WTC11 (cell line): ENCODE measurements at places on chromosomes 5 and 9. TPM values are rescaled to one million over a fixed set of nuclear protein-coding genes. Genes with fewer than 3 reads are reported as not detected.

GRCh38 chr5:1134478-1134877, 22.6 kb upstream of the SLC12A7 start:
- H3K4me1 ChIP-seq: peaks cover 9% of the 10 kb centered on the region
- H3K4me3 ChIP-seq: no peak overlapping the region
- DNase-seq: no peak
- H3K27me3 ChIP-seq: no peaks in the 10 kb centered on the region; the same call in 1 of the 2 replicates
- H3K27ac ChIP-seq: no peak overlapping the region
- H3K36me3 ChIP-seq: no peaks in the 10 kb centered on the region

Gene C5orf58
- total RNA-seq: 2.0 to 3.0 TPM (median 2.1 TPM) in 3 replicates

GRCh38 chr9:84224246-84224645, 116.3 kb downstream of the SLC28A3 start:
- H3K36me3 ChIP-seq: peaks cover 11% of the 10 kb centered on the region
- no peaks in the 10 kb centered on the region; the same call in 1 of the 2 replicates for H3K27me3 ChIP-seq
- DNase-seq: no peak
- no peak overlapping the region for H3K27ac ChIP-seq

- H3K36me3 ChIP-seq: no peaks in the 10 kb centered on the region
- H3K27me3 ChIP-seq: no peaks in the 10 kb centered on the region; the same call in none of the 2 replicates
- DNase-seq: no peak
- no peaks in the 10 kb centered on the region for H3K4me1 ChIP-seq
These were observed 13.6 kb upstream of the AFAP1L1 start for GRCh38 chr5:149257889-149258705.

DNA sequence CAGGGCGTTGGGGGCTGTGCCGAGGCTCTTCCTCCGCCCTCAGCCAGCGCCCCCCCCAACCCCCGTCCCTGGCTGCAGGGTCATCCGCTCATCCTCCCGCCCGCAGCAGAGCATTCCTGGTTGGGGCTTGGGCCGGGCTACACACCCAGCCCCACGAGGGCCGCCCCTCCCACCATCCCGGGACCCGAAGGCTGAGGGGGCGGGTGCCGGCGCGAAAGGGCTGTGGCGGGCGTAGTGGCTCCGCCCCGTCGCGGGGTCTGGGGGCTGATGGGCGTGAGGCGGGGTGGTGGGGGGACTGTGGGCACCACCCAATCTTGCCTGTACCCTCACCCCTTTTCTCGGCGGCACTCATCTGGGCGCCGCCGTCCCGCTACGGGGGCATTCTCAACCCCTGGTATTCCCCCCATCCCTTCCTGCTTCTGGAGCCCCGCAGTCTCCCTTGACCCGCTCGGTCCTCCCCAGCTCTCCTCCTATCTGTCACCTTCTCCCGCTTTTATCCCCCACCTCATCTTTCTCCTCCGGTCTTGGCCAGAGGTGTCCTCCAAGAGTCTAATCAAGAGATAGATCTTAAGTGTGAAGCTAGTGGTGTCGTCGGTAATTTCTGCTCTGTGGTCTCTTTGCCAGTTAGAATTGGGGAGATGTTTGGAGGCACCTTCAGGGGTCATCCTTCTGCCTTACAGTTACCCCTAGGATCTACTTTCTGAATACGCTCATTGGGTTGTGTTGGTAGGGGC, 1.6 kb downstream of the FER start:
- H3K27ac ChIP-seq: peak overlapping the region; percentile 75
- H3K4me1 ChIP-seq: peaks cover 21% of the 10 kb centered on the region
- H3K27me3 ChIP-seq: no peaks in the 10 kb centered on the region
- no peak for DNase-seq

Gene HMCN2
- 5.6 to 12.4 TPM (median 10.8 TPM) in 3 replicates for total RNA-seq

Gene PRUNE2
- 9.3 to 13.1 TPM (median 9.6 TPM) in 3 replicates for total RNA-seq

Gene SNX18
- 20.3 to 24.6 TPM (median 23.6 TPM) in 3 replicates for total RNA-seq

- peaks cover 13% of the 10 kb centered on the region; the same call in 1 of the 2 replicates for H3K4me1 ChIP-seq
- no peak for DNase-seq
- no peak overlapping the region for H3K27ac ChIP-seq
These were observed 323.9 kb upstream of the MSX2 start for GRCh38 chr5:174400461-174400860.

GRCh38 chr9:112064871-112065270, 110.2 kb downstream of the SUSD1 start:
- no peak for DNase-seq
- H3K27me3 ChIP-seq: no peaks in the 10 kb centered on the region
- no peak overlapping the region for H3K4me3 ChIP-seq

Gene C5orf63
- 3.1 to 4.1 TPM (median 3.4 TPM) in 3 replicates for total RNA-seq

Gene CARTPT
- total RNA-seq: not detected in 3 replicates

DNA sequence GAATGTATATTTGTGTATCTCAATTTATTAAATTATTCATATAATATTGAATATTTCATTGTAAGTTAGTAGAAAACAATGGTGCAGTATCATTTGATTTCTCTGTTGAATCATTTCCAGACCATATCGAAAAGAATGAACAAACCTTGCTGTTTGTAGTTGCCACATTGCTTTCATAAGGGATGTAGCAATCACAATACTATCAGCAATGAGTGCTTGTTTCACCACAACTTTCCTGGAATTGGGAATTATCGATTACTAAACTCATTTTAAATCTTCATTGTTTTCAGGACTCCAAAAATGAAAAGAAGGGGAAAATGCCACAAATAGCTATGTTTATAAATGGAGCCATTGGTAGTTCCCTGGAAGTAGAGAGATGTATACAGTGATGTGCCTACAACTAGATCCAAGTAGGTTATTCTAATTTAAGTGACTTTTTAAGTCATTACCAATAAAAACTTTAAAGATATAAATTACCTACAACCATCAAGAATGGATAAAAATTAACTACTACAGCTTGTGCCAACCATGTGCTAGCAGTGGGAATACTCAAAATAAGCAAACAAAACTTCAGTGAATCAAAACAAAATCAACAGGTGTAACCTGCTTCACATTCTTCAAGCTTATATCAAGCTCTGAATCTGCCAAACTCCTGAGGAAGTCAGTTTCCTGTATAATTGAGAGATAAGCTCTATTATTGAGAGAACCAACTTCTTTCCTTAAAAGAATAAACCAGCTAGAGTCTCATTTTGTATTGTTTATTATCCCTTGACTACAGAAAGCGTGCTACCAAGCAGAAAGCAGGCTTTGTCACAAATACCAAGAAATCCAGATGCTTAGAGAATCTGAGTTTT, 358.6 kb downstream of the ADGRV1 start:
- peaks cover 4% of the 10 kb centered on the region for H3K36me3 ChIP-seq
- H3K27ac ChIP-seq: no peak overlapping the region
- no peak overlapping the region for H3K4me3 ChIP-seq
- DNase-seq: no peak

DNA sequence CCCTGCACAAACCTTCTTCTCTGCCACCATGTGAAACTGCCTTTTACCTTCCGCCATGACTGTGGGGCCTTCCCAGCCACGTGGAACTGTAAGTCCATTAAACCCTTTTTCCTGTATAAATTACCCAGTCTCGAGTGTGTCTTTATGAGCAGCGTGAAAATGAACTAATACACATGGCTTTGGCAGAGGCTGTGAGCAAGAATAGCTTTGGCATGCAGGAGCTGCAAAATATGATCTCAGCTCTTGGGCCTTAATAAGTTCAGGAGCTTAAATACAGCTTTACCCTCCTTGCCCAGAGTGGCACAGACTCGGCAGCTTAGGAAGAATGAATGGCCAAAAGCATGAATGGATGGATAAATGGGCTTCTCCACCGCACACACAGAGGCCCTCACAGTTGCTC, 15.7 kb upstream of the SLC36A1 start:
- DNase-seq: no peak
- no peaks in the 10 kb centered on the region for H3K27me3 ChIP-seq
- H3K4me1 ChIP-seq: peaks cover 2% of the 10 kb centered on the region
- H3K4me3 ChIP-seq: no peak overlapping the region
- no peaks in the 10 kb centered on the region for H3K36me3 ChIP-seq

Gene FSD1L
- 4.5 to 5.3 TPM (median 4.6 TPM) in 3 replicates for total RNA-seq
